Glutamatergic neuron (in vitro differentiated cells): ENCODE measurements at places on chromosomes 7 and 10. TPM values are rescaled to one million over a fixed set of nuclear protein-coding genes. Genes with fewer than 3 reads are reported as not detected.

VTI1A gene
- 61.0 TPM for total RNA-seq

TRIM24 gene
- total RNA-seq: 85.6 TPM

SGPL1 gene
- total RNA-seq: 111 TPM

VWC2 gene
- 1.2 TPM for total RNA-seq

XRCC2 gene
- total RNA-seq: 3.0 TPM

SERPINE1 gene
- total RNA-seq: not detected

RELN gene
- 5.7 TPM for total RNA-seq

GRCh38 chr10:16828701-16829175 is 11.5 kb upstream of the RSU1 start:
- H3K27me3 ChIP-seq: peaks cover 3% of the 10 kb centered on the region
- no peak overlapping the region for H3K27ac ChIP-seq
- no peak for DNase-seq
- H3K4me1 ChIP-seq: no peaks in the 10 kb centered on the region
- no peak overlapping the region for H3K4me3 ChIP-seq
- no peaks in the 10 kb centered on the region for H3K36me3 ChIP-seq

DNA sequence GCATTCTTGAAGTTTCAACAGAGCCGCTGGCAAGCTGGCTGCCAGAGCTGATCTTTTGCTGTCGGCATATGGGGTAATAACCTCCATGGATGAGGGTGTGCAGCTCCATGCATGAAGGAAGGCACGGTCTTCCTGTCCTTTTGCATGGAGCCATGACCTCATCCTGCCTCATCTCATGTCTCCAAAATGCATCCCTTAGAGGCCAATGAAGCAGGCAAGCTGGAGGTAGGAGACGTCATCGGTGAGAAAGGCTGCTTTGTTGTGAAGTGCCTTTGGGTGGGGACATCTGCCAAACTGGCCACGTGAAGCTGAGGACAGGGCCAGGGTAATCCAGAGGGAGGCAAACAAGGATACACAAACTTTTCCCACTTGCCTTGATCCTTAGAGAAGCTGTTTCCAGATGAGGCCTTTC is 161.5 kb upstream of the TBX20 start:
- no peak overlapping the region for H3K4me3 ChIP-seq
- H3K27ac ChIP-seq: no peak overlapping the region
- no peaks in the 10 kb centered on the region for H3K4me1 ChIP-seq
- H3K27me3 ChIP-seq: no peaks in the 10 kb centered on the region
- DNase-seq: no peak

GRCh38 chr7:148622887-148623585 is 32.5 kb downstream of the C7orf33 start:
- peaks cover 8% of the 10 kb centered on the region for H3K36me3 ChIP-seq
- peak; percentile 59 for DNase-seq
- peaks cover 4% of the 10 kb centered on the region for H3K27me3 ChIP-seq
- peaks cover 47% of the 10 kb centered on the region for H3K4me1 ChIP-seq
- H3K27ac ChIP-seq: peak overlapping the region; percentile 96

- no peaks in the 10 kb centered on the region for H3K36me3 ChIP-seq
- H3K27me3 ChIP-seq: no peaks in the 10 kb centered on the region
- no peak overlapping the region for H3K4me3 ChIP-seq
- H3K4me1 ChIP-seq: no peaks in the 10 kb centered on the region
- DNase-seq: no peak
Observed at GRCh38 chr7:101465576-101466196, 103.0 kb downstream of the COL26A1 start.

- DNase-seq: no peak
- H3K4me1 ChIP-seq: peaks cover 51% of the 10 kb centered on the region
- H3K27ac ChIP-seq: peak overlapping the region; percentile 54
- H3K27me3 ChIP-seq: no peaks in the 10 kb centered on the region
- no peaks in the 10 kb centered on the region for H3K36me3 ChIP-seq
Observed at GRCh38 chr7:114530057-114530611, 115.5 kb downstream of the FOXP2 start.

DNA sequence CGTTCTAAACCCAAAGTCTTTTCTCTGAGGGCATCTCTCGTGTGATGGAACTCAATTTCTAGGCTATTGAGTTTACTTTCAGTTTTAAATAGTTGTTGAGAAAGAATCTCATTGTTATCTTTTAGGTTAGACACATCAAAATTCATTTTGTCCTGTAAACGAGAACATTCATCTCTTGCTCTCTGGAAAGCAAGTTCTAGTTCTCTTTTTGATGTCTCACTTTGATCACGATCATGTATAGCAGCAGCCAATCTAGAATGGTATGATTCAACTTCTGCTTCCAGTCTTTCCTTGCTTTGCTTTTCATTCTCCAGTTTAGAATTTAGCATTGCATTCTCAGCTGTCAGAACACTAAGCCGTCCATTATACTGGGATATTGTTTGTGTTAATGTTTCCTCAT is 65.1 kb downstream of the ANKRD26 start:
- no peaks in the 10 kb centered on the region for H3K27me3 ChIP-seq
- DNase-seq: no peak
- H3K4me1 ChIP-seq: no peaks in the 10 kb centered on the region
- H3K36me3 ChIP-seq: no peaks in the 10 kb centered on the region
- no peak overlapping the region for H3K27ac ChIP-seq

DNA sequence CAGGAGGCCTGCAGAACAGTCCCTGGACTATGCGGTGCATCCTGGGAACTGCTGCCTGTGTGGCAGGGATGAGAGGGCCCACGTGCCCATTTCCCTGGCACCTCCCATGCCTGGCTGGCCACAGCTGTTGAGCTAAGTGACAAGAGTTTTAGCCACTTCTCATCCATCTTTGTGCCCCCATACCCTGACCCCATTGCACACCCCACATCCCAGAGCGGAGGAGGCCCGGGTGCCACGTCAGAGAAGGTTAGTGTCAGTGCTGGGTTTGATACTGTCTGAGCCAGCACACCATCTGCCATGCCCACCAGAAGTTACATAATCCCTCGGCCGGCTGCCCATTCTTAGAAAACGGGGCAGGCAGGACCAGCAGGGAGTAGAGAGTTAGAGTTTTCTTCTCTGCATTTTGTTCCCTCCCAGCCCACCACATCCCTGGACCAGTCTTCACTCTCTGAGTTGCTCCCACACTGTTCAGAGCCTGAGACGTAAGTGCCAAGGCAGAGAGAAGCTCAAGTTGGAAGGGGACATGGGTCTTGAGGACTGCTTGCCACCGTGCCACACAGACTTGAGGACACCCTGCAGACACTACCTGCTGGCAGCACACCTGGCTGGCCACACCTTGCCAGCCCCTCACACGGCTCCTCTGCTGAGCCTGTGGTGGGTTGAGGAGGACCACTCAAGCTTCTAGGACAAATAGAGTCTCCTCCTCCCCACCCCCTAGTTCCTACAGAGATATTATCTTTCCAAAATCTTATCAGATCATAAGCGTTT is 13.1 kb downstream of the UNC5B start:
- H3K27ac ChIP-seq: no peak overlapping the region
- H3K36me3 ChIP-seq: peaks cover 5% of the 10 kb centered on the region
- no peak for DNase-seq
- no peak overlapping the region for H3K4me3 ChIP-seq
- H3K4me1 ChIP-seq: peaks cover 11% of the 10 kb centered on the region

DNA sequence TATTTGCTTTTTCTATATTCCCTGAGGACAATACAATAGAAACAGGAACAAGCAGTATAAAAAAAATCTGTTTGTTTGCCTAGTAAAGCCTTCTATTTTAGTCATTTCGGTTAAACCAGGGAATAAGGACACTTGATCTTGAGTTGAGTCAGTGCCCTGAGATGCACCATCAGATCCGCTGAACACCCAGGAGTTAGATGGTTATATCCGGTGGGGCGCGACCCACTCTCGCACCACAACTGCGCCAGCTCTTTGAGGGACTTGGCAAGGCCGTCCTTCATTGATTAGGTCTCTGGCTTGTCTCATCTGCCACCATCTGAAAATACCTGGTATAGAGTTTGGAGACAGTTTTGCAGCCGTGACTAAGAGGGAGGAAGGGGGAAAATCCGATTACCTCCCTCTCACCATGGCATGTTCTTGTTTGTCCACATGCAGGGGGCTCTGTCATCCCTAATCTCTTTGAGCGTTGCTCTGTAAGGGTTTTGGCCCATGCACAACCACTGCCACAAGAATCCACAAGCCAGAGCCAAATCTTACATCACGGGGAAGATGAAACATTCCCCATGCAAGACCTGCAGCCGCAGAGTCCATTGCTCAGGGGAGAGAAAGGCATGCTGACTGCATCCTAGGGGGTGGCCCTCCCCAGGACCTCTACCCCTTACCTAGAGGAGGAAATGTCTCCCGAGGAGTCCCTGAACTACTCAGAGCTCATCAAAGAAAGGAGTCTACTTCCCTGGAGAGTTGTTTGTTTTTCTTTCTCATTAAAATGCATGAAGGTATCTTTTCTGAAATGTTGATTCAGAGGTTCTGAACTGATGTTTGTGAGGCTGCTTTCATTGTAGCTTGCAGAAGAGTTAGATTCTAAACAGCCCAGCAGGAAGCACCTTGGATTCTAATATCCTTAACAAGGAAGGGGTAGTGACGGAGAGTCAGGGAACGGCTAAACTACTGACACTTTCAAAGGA is 101.6 kb upstream of the FAM171A1 start:
- H3K4me1 ChIP-seq: peaks cover 5% of the 10 kb centered on the region
- no peak overlapping the region for H3K4me3 ChIP-seq
- no peak overlapping the region for H3K27ac ChIP-seq
- peaks cover 9% of the 10 kb centered on the region for H3K36me3 ChIP-seq
- H3K27me3 ChIP-seq: peaks cover 7% of the 10 kb centered on the region

- H3K27me3 ChIP-seq: no peaks in the 10 kb centered on the region
- no peaks in the 10 kb centered on the region for H3K36me3 ChIP-seq
- no peak overlapping the region for H3K4me3 ChIP-seq
- no peak for DNase-seq
- peak overlapping the region; percentile 74 for H3K27ac ChIP-seq
- peaks cover 17% of the 10 kb centered on the region for H3K4me1 ChIP-seq
Observed at GRCh38 chr10:4526311-4526731, 299.7 kb upstream of the AKR1E2 start.

DNA sequence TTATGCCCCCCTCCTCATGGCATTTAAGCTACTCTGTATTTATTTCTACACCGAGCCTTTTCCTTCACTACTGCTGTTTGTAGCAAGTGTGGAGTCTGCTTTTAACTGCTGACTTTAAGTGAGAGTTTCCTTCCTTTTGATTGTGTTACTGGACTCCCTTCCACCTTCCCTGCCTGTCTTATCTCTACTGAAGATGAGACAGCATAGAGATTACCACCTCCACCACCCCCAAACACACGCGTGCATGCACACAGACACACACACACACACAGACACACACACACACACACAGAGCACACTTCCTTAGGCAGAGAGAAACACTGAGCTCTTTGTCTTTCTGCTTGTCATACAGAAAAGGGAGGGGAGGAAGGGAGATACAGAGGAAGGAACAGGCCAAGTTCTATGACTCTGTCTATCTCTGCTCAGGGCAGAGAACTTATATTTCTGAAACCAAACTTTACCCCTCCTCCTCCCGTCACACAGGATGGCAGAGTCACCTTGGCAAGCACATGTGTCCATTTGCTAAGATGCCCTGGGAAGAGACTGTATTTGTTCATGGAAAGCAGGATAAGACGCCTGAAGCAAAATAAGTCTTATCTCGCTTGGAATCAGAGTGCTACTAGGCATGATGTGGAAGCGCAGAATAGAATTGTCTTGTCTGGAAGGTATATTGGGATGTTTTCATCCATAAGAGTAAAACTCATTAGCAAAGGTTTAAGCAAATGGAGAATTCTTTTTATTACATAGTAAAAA is 81.8 kb upstream of the CAV2 start:
- no peak overlapping the region for H3K27ac ChIP-seq
- no peak overlapping the region for H3K4me3 ChIP-seq
- H3K36me3 ChIP-seq: no peaks in the 10 kb centered on the region
- peaks cover 6% of the 10 kb centered on the region for H3K4me1 ChIP-seq
- H3K27me3 ChIP-seq: no peaks in the 10 kb centered on the region

DNA sequence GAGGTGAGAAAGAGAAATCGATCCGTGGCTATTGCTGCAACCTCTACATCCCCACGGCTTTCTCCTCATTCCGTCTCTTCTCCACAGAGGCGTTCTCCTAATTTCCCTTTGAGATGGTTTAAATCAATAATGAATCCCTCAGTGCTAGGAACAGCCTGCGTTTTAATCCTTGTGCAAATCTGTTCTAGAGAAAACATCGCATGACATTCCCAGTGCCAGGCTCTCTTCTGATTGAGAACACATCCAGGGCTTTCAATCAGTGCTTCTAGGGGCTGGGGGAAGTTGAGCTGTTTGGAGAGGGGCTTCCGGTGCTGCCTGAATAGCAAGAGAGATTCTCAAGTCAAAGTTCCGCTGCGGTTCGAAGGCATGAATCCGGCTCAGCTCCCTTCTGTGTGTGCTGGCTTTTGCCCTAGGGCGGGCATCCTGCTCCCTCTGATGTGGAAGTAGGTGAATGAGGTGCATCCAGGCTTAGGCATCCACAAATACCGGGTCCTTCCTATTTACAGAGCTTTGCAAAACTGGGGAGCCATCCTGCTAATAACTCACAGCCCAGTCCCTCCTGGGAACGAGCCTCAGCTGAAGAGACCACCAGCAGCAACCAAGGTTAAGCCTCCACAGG is 62.8 kb downstream of the CHST15 start:
- no peaks in the 10 kb centered on the region for H3K27me3 ChIP-seq
- H3K4me1 ChIP-seq: peaks cover 5% of the 10 kb centered on the region
- H3K27ac ChIP-seq: no peak overlapping the region

DNA sequence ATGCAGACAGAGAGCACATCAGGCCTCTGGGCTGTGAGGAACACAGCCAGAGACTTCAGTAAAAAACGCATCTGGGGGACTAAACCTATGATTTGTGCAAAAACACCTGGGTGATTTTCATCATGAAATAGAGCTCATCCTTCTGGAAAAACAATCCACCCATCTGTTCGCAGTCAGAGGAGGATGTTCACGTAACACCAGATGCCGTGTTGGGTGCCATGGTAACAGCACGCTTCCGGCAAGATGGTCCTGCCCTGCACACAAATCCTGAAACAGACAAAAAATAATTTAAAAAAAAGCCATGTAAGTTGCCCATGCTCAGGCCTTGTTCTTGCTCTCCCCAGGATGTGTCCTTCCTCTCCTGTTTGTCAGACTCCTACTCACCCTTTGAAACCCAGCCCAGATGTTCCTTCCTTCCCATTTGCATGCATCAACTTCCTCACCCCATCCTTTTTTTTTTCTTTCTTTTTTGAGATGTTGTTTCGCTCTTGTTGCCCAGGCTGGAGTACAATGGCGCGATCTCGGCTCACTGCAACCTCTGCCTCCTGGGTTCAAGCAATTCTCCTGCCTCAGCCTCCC is 28.3 kb upstream of the GNA12 start:
- no peak for DNase-seq
- H3K27ac ChIP-seq: peak overlapping the region; percentile 3
- peaks cover 30% of the 10 kb centered on the region for H3K4me1 ChIP-seq
- H3K36me3 ChIP-seq: no peaks in the 10 kb centered on the region

DNA sequence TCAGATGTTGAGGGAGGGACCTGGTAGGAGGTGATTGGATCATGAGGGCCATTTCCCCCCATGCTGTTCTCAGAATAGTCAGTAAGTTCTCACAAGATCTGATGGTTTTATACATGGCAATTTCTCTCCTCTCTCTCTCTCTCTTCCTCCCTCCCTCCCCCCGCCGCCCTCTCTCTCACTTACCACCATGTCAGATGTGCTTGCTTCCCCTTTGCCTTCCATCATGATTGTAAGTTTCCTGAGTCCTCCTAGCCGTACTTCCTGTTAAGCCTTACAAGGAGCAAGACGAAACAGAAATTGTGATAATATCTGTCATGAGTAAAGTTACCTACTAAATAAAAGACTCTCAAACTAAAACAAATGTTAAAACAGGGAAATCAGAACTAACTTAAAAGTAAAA is 19.9 kb upstream of the GPR141 start:
- H3K4me1 ChIP-seq: peaks cover 4% of the 10 kb centered on the region
- no peaks in the 10 kb centered on the region for H3K27me3 ChIP-seq
- H3K36me3 ChIP-seq: no peaks in the 10 kb centered on the region
